ENCODE measurements at places on chromosomes 1 and 21.

GRCh38 chr21:29007135-29007534, 12.0 kb downstream of the RWDD2B start:
- DNase-seq = no peak

GRCh38 chr1:27100335-27101053, 54.4 kb downstream of the SLC9A1 start:
- no peak for DNase-seq

DNA sequence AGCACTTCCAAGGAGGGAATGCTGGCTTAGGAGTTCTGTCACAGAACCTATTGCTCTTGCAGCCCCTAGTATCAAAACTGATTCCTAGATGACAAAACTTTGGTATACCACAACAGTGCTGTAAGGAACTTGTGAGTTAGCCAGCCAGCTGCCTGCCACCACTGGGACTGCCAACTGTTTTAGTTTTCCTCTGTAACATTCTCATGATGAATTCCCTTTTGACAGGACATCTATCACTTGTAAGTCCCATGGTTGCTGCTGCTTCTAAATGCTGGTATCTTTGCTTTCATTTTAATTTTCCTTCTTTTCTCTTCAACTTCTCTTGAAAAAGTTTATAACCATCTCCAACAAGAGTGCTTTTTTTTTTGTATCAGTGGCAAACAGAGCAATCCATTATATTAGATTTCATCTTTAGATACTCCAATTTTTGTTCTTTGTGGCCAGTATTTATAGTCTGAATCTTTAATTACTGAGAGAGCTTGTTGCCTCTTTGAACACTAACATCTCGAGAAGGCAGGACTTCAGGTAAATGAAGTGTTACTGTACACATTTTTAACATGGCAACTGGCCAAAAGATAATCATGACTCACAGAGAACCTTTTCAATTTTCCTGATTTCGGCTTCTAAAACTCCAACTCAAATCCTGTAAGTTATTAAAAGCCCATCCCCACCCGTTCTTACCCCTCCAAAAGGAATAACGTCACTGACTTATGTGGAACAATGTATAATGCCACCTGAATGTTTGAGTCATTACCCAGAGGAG, 19.8 kb downstream of the DBT start:
- no peak for DNase-seq

DNA sequence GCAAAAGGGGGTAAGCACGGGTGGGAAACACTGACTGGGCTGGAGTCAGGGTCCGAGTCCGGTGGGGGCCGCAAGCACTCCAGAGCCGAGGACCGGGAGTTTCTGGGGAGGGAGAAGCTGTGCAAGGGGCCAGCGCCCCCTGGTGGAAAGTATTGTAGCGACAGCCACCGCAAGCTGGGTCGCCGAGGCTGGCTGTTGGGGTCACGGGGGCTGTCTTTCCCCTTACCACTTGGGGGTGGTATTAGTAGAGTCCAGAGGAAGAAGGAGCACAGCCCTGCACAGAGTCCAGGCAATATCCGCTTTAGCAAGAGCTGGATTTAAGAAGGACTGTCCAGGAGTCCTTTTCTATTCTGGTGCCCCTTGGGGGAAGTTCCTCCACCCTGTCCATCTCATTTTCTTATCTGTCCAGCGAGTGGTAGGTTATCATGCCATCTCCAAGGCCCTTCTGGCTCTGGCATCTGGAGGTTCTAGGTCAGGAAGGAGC, 17.9 kb upstream of the ETV3 start:
- no peak for DNase-seq

DNA sequence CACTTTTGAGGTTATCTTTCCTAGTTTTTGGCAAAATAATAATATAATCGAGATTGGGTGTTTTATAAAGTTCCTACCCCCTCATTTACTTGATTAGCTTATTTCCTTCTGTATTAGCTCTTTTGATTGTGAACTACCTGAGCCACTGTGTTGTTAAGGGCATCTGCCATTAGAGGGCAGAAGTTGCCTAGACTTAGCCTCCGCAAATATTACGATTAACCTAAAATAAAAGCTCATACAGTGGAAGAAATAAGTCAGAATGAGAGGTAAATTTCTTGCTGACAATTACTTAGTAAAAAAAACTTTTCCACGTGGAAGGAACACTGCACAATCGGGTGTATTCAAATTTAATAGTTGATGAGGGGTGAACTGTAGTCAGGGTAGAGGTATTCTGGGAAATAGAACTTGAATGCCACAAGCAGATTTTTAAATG, 2.3 kb downstream of the H3-3A start:
- no peak for DNase-seq

DNA sequence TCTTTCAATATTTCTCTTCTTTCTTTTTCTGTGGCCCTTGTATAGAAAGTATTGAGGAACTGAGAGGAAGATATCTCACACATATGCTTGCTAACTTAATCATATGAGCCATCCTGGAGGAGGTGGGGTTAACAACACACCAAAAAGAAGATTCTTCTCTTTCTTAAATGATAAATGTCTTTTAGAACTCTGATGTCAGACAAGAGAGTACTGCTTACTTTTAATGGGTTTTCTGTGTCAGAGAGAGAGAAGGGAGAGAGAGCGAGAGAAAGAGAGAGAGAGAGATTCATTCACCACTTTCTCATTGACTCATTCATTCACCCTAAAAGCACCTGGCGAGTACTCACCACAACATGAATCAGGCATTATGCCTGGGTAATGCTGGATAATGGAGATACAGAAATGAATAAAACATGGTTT, 250.3 kb upstream of the SGIP1 start:
- DNase-seq = peak; percentile 74

- DNase-seq = no peak
These were observed 11.2 kb upstream of the KCNE2 start for GRCh38 chr21:34352556-34352955.

DNA sequence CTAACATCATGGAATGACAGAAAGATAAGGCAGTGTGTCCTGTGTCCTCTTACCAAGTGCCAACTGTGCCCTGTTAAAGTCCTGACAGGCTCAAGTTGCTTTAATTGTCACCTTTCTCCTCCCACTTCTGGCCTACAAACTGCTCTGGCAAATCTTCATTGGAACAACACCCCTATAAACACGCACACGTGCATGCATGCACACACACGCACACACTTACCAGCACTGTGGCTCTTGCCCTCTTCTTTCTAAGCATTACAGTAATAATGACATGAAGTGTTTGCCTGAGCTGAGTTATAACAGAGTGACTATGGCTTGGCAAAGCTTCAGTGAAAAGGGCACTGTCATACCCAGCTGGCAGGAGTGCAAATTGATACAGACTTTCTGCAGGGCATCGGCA, 82.3 kb upstream of the SYT6 start:
- DNase-seq = no peak

DNA sequence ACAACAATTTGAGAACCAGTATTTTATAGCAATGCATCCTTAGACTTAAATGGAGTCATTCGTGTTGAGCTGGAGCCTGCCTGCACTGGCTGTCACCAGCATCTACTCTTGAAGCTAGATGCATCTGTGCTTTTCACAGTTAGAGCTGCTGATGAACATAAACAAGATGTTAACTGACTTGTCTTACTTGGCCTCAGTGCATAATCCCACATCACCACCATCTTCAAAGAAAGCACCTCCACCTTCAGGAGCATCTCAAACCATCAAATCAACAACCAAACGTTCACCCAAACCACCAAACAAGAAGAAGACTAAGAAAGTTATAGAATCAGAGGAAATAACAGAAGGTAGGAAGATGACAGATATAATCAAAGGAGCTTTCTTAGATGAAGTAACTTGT, 71.1 kb downstream of the TPR start:
- DNase-seq = no peak

- DNase-seq = no peak
These were observed 10.7 kb downstream of the RRP1 start for GRCh38 chr21:43800124-43800523.

- DNase-seq = no peak
These were observed 155.8 kb upstream of the PTGFR start for GRCh38 chr1:78334952-78335351.

DNA sequence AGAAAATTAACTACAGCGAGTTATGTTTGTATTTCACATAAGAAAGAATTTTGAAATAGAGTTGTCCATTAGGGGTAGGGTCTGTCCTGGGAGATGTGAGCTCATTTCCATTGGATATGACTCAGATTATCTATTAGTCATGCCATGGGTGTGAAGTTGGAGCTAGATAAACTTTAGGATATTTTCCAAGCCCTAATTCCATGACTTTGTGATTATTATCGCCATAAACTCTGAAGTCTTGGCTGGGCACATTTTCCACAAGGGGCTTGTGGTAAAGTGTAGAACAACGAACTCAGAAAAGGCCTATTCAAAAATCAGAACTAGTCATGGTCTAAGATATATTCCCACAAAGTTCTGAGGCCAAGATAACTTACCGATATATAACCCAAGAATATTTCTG, 396.6 kb downstream of the DPYD start:
- no peak for DNase-seq

- no peak for DNase-seq
These were observed 291.8 kb downstream of the DISC1 start for GRCh38 chr1:231918239-231919015.

DNA sequence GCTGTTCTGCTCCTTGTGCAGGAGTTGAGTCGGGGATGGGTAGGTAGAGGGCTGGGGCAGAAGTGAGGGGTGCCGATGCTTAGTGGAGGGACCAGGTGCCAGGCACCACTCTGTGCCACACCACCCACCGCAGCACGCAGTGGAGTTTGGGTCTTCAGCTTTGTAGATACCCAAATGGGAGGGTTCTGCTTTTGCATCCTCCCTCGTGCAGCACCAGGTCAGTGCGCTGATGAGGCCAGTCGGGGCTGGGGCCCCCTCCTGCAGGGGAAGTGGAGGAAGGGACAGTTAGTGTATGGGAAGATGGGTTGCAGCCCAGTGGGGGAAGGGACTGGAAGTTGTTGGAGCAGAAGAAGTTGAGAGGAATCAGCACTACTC, 244.0 kb downstream of the RHOU start:
- DNase-seq = no peak

DNA sequence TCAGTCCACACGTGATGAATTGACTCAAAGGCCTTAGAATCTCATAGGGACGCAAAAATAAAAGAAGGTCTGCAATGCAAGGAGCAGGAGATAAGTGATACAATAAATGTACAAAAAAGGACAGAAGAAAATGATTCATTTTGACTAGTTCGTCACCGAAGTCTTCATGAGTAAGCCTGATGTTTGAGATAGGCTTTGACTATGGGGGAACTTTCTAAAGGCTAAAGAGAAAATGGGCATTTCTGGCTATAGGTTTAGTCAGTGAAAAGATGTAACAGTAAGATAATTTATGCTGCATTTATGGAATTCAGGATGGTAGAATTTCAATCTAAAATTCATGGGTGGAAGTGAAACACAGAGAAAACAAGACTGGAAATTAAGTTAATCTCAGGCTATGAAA, 163.0 kb downstream of the ADGRL4 start:
- DNase-seq = no peak

GRCh38 chr1:172449585-172450523, 6.0 kb upstream of the PIGC start:
- DNase-seq = peak; percentile 13

GRCh38 chr1:112341986-112342385, 54.0 kb upstream of the CTTNBP2NL start:
- no peak for DNase-seq

DNA sequence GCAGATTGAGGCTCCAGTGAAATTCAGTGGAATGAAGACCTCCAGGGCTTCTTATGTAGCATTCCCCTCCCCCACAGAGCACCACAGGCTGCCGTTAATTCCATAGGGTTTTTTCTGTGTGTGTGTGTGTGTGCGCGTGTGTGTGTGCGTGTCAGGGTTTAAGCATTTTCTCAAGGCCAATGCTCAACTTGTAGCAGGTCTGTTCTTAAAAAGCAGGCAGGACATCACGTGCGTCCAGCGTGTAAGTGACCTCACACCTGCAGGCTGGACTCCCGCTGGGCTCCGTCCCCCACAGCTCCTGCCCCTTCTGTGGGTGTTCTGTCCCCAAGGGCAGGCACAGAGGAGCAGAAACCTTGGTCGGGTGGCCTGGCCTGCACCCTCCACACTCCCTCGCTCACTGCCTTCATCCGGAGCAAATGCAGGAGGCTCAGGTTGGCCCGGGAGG, 5.3 kb downstream of the PRDM16 start:
- no peak for DNase-seq
